ENCODE measurements at places on chromosomes 6 and 20.

DNA sequence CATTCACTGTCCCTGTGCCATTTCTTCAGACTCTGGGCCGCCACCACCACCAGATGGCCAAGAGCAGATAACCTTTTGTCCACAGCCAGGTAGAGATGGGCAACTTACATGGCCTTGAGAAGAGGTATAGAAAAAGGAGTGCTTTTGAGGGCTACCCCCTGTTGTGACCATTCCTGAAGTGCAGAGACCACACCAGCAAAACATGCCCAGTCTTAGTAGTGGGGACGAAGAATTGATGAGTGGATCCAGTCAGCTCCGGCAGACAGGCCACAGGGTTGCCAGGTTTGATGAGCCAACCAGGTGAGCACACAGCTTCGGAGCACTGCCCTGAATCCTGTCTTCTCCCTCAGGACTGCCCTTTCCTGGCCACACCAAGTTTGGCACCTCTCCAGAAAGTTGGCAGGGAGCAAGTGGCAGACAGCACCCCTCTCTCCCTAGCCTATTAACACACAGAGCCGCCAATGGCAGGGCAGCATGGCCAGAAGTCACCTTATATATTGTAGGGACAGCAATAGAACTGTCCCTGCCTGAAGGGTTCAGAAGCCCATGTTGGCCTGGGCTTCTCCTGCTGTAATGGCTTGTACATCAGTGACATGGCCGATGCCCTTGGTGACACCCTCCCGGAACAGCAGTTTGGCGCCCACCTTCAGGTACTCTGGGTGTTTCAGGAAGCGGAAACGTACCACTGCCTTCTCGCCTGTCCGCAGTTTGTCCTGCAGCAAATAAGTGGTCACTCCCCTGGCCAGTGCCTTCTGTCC is 7.8 kb downstream of the GTPBP2 start:
- DNase-seq, result no peak

GRCh38 chr20:61251529-61252393 is at the start of gene CDH4:
TSS of gene CDH4 (plus strand) at chr20:61252261.
- DNase-seq, result no peak

DNA sequence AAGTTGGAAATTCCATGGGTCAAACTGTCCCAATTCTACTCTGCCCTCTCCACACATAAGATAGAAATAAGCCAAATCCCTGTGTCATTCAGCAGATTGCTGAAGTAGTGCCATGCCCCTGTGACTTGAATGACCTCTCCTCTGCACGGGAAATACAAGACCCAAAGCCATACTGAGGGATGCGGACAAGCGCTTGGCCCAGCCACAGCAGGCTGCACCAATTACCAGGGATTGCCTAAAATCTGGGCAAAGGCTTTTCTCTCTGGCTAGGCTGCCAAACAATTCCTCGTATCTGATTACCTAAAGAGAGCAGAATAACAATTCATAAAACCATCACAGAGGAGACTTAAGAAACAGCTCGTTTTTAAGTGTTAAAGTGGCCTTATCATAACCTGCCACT is 421.8 kb upstream of the JARID2 start:
- no peak for DNase-seq

DNA sequence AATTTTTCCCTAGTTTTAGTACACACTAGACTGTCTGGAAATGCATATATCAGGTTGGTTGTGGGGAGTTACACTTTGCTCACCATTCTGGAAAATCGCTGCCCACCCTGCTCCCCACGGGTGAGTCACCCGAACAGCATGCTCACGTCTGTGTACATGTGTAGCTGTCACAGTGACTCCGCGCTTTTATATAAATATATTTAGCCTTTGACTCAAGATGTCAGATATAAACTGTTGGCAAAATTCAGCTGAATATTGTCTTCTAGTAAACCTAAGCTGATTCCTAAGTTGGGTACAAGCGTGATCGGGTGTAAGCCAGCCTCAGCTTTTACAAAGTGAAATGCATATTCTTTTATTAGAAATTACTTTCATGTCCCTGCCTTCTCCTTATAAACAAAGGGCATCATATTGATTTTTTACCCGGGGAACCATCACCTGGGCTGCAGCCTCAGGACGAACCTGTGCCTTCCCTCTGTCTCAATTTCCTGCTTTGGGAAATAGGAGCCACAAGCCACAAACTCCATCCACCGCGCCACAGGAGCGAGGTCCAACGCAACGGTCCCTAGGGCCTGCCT is 4.3 kb downstream of the SDCBP2 start:
- DNase-seq, result no peak

GRCh38 chr6:90829311-90829710 is 242.4 kb upstream of the MAP3K7 start:
- no peak for DNase-seq

- no peak for DNase-seq
Observed at GRCh38 chr20:62479656-62480055, 3.9 kb upstream of the GATA5 start.

DNA sequence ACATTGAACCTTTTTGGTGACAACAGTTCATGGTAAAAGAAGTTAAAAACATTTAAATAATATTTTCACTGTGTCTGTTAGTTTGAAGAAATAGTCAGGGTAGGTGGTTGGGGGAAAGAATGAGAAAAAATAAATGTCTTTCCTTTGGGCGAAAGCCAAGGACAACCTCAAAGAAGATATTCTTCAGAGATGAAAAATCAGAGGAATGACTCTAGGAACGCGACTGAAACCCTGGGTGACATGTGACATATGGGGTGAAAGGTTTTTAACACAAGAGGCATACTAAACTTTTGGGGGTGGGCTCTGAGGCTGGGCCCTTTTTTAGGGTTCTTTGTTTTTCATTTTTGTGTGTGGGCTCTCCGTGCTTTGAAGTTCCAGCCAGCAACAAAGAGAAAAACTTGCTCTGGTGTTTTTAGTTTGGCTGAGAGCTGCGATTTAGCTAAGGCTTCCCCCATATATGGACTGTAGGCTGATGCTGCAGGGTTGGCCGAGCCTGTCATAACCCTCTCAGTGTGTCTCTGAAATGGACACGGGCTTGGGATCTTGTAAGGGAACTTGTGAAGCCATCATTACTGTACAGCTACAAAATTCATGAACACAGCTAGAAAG is 610.1 kb upstream of the ARID1B start:
- no peak for DNase-seq

DNA sequence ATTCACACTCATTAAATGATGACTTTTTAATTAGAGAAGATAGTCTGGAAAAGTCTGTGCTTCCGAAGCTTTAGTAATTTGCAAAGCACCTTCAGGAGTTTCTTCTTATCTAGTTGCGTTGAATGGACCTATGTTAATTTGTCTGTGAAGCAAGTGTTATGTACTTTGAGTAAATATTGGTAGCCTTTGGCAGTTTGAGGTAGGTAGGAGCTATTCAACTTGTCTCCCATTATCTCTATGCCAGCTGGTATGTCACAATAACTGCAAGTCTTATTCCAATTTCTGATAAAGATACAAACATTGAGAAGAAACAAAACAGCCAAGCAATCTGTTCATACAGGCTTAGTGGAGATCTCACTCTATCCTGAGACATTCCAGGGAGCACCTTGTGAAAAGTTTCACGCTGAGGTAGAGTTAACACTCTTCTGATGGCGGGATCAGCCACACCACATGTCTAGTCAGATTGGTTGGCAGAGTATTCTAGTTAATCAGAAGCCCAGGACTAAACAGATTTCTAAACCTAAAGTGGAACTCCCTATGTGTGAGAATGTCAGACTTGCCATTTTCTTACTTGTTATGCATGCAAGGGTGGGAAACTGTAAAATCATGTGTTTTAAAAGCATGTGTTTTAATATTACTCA is 219.8 kb upstream of the MANEA start:
- no peak for DNase-seq

- DNase-seq, result no peak
Observed at GRCh38 chr6:104159045-104159618, 700.6 kb downstream of the HACE1 start.

GRCh38 chr6:142478117-142478516 is 176.3 kb downstream of the ADGRG6 start:
- no peak for DNase-seq

DNA sequence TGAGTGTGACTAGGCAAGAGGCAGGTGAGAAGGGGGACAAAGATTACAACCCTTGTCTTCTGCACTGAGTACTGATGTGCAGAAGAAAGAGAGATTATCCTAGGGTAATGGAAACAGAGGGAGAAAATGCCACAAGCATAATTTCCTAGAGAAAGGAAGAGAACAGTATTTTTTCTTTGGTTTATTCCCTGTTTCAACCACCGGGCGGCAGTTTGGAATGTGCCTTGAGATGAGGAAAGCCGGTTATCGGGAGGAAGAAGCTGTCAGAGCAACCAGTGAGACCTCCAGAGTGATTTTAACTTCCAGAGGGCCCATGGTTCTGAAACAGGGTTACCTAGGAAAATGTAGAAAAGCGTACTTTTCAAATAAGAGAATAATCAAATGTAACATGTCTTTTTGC is 121.4 kb downstream of the REV3L start:
- DNase-seq, result peak; percentile 45

DNA sequence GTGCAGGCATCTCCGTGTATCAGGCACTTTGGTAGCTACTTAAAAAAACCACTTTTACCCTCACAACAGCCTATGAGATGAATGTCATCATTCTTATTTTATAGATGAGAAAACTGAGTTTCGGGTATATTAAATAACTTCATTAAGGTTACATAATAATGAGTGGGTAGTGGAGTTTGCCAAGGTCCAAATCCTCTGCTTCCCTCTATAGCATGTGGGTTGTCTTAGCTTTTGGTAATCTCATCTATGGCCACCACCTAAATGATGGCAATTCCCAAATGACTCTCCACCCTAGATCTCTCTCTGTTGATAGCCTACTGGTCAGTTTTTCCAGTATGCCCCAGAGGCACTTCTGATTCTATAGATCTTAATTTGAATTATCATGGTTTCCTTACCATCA is 3.7 kb upstream of the RNF144B start:
- DNase-seq, result no peak

DNA sequence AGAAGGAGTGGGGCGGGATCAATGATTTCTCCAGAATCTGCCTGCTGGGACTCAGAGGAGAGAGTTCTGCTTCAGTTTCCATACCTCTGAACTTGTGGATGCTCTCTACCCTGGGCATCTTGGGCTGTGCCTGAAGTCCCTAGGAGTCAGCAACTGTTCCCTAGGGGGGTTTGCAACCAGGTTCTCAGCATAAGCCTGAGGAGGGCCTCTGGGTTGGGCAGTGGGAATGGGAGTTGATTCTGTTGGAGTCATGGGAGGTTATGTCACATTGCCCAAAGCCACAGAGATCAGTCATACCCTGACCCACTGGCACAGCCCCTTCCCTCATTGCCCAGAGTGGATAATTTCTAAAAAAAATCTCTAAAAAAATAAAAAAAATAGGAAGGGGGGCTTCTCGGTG is 47.4 kb downstream of the MOCS1 start:
- DNase-seq, result no peak

- no peak for DNase-seq
Observed at GRCh38 chr6:92376691-92377090, 1042.7 kb downstream of the EPHA7 start.

DNA sequence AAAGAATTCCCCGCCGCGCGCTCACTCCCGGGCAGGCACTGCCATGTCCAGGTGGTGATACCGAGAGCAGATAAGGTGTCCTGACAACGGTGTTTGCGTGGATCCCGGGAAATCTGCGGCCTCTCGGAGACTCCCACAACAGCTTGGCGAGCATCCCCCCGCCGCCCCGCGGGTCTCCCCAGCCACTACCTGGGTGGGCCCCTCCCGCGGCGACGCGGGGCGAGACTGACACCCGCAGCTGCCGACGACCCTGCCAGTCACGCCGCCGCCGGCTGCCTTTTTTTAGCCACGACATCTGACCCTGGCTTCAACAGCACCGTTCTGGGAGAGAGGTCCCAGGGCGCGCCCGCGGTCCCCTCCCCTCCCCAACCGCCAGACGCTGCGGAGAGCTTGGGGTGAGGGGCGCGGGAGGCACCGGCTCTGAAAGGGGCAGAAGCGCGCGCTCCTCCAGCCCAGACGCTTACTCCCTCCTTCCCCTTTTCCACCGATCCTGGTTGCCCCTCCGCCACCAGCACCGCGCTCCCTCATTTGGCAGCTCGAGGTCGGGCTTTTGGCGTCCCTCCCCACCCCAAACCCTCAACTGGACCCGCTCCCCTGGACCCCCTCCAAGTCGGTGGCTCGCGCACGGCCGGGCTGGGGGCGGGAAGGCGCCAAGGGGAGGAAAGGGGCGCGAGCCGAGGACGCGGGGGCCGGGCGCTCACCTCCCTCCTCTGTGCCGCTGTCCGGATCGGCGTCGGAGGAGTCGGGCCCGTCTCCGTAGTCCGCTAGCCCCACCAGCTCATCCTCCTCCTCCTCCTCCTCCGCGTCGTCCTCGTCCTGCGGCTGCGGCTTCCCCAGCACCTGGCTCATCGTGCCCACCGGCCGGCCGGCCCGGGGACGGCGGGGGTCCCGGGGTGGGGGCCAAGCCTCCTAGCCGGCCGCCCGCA is 665 bp downstream of the RRAGD start:
- no peak for DNase-seq

- no peak for DNase-seq
Observed at GRCh38 chr6:148831531-148831930, 84.7 kb downstream of the UST start.

- DNase-seq, result no peak
Observed at GRCh38 chr20:57387945-57388371, 3.2 kb upstream of the RBM38 start.

DNA sequence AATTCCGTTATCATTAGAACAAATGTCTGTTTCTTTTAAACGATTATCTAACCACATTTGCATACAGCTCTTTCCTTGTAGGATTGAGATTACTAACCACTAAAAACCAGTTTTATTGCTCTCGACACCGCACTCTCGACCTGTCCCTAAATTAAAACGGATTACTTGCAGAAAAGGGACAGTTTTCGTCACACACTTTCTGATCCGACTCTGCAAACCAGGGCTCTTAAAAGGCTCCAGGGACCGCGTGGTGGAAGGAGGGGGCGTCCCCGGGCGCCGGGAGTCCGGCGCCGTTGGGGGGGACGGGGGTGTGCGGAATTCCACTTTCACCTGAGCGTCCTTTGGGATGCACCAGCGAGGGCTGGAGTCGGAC is 731 bp downstream of the MAK start:
- no peak for DNase-seq

GRCh38 chr6:19102936-19103335 is 715.8 kb downstream of the RNF144B start:
- DNase-seq, result no peak

GRCh38 chr6:158487495-158487894 is 72.4 kb upstream of the TMEM181 start:
- DNase-seq, result peak; percentile 17

- no peak for DNase-seq
Observed at GRCh38 chr6:133546098-133546497, 304.9 kb downstream of the EYA4 start.

DNA sequence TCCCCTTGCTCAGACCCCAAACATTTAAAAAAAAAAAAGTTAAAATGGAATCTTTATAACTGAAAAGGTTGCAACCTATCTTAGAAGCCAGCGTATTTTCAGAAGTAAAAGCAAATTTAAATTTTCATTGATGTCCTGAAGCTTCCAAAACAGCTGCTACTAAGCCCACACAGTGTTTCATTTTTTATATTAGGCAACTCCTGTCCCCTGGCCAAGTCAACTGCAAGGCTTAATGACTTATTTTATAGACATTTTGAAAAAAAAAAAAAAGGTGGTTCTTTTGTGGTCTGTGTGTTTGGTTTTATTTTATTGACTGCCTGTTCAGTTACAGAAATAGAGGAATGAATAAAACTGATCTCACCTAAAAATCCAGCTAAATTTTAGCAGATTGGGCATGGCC is 13.0 kb downstream of the CFAP61 start:
- no peak for DNase-seq

GRCh38 chr6:50062051-50062450 is 12.3 kb upstream of the DEFB112 start:
- DNase-seq, result no peak

- no peak for DNase-seq
Observed at GRCh38 chr6:158040804-158041347, 59.2 kb downstream of the SYNJ2 start.

GRCh38 chr6:17038316-17038715 is 63.5 kb upstream of the STMND1 start:
- DNase-seq, result no peak
